EH (cell line): ENCODE measurements at places on chromosomes 5 and 9.

- DNase-seq, result peak; percentile 67
These were observed at the start of gene SLC22A5 for GRCh38 chr5:132369474-132370180. TSS of gene SLC22A5 (plus strand) at chr5:132369710. CDS start at chr5:132369973, 263 bp downstream.

DNA sequence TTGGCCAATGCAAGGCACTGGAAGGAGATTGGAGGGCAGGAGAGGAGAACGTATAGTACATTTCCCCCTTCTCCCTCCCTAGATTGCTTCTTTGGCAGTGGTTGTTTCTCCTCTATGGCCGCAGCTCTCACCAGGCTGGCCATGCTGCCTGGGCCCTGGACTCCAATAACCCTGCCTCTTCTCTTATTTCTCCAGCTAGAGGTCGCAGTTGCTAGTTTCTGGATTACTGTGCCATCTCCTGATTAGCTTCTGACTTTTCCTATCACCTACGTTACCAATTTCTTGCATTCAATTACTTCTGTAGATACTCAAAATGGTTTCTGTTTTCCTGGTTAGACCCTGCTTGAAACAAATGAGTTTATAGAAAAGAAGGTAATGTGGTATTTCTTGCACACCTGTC, 2.4 kb upstream of the MACIR start:
- peak; percentile 15 for DNase-seq

GRCh38 chr9:80147866-80148265, 576.1 kb downstream of the TLE4 start:
- no peak for DNase-seq

DNA sequence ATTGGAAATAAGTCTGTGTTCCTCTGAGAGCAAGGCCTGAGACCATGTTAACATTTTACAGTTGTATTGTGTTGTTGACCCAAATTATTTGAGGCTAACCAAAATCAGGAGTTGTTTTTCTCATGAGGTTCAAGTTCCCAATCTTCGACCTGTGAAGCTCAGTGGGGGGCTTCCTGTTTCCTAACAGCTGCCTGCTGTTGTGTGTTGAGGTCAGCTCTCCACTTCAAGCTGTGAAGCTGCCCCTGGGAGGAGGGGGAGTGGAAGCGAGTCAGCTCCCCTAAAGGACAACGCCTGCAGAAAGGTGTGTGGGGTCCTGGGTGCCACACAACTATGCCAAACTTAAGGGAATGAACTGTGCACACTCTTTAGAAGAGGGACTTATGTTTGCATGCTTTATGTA, 295.5 kb downstream of the IRX1 start:
- no peak for DNase-seq

DNA sequence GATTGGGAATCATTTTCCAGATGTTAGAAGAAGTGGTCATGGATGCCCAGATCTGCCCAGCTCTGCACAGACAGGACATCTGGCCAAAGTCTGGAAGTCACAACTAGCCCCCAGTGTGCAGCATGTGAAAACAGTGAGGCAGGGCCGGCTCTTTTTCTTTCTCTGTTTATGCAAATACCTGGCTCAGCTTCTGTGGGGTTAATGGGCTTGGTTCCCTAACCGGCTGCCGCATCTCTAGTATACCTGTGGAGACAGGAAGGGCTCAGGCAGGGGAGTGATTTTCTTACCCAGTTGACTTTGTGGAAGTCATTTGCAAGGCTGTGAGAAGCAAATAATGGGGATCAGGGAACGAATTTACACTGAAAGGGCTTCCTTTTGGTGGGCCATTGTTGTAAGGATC, 254.8 kb upstream of the PANK3 start:
- DNase-seq, result no peak

DNA sequence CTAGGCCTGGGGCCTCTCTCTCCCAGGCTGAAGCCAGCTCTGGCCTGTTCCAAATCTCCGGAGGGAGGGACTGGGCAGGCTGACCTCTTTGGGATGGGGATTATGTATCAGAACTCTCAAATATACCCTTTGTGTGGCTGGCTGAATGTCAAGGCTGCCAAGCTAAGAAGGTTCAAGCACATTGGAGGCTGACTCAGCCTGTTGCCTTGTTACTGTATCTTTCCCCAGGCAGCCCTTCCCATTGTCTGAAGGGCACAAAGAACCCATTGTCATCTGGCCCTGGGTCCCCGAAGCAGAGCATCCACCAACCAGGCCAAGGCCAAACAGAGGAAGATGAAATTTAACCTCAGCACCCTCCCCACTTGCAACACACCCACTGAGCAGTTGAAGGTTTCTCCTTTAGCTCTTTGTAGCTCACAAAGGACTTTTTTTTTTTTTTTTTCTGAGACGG, 7.3 kb upstream of the SPARC start:
- peak; percentile 9 for DNase-seq

DNA sequence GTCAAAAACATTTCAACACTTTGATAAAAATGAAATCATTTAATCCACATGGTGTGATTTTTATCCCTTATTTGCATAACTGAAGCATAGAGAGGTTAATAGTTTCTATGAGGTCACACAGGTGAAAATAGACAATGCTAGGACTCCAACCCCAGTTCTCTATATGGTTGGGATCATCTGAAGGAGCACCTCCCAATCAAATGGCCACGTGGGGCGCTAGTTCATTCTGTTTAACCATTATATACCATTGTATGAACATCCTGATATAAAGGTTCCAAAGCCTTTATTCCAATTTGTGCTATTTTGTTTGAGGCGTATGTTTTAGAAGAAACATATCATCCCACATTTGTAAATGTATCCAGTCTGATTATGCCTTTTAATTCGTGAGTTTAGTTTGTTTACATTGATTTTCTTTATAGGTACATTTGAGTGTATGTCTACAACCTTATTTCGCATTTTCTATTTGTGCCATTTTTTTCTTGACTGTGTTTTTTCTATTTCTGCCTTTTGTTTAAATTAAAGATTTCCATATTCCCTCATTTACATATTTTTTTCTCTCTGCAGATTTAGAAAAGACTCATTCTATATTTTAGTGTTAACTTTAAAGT, 1092.0 kb downstream of the MAT2B start:
- DNase-seq, result no peak

- DNase-seq, result peak; percentile 79
These were observed 184.1 kb upstream of the ADRA1B start for GRCh38 chr5:159732220-159732619.

DNA sequence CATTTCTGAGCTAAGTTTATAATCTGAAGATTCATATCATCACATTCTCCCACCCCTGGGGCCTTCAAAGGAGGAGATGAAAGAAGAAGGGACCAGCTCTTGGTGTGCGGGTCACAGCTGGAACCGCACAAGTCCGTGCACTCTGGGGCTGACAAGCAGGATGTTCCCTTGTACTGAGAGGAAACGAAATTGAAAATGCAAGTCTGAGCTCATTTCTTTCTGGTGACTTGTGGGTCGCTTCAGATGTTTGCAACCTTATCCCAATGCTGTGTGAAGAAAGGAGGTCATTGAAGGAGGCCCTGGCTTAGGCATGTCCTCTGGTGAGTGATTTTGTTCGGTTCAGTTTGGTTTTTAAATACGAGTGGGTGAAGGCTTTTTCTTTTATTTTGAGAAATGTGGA, 59.6 kb downstream of the C9orf152 start:
- DNase-seq, result no peak

- no peak for DNase-seq
These were observed 3.8 kb downstream of the TCOF1 start for GRCh38 chr5:150361301-150361700.

GRCh38 chr5:9099689-9100088, 446.2 kb downstream of the SEMA5A start:
- no peak for DNase-seq

GRCh38 chr9:35914301-35914807, 5.1 kb downstream of the SPAAR start:
- DNase-seq, result peak; percentile 66

- no peak for DNase-seq
These were observed 174.7 kb upstream of the PRDM9 start for GRCh38 chr5:23332650-23333251.

GRCh38 chr9:101727612-101728524, 10.6 kb downstream of the GRIN3A start:
- DNase-seq, result peak; percentile 22

DNA sequence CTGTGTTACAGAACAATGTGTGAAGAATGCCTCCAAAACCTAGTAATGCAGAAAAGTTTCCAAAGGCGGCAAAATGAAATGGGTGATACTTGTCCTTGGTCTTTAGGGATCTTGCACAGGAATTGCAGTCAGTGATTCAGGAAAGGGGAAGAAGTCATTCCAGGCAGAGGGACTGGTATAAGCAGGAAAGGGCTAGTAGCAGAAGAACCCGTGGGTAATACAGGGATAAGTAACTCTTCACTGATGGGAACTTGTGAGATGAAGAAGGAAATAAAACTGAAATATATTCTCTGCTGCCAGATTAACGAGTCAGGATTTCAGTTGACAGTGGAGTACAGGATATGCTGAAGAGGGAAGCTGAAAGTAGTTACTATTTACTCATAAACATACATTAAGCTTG, 1.2 kb downstream of the SRFBP1 start:
- no peak for DNase-seq

- DNase-seq, result peak; percentile 53
These were observed 576 bp downstream of the KIAA1958 start for GRCh38 chr9:112487008-112487798.

- DNase-seq, result no peak
These were observed 49.0 kb upstream of the FCHO2 start for GRCh38 chr5:72906806-72907205.

- DNase-seq, result no peak
These were observed 31.5 kb downstream of the MLANA start for GRCh38 chr9:5922192-5922591.

DNA sequence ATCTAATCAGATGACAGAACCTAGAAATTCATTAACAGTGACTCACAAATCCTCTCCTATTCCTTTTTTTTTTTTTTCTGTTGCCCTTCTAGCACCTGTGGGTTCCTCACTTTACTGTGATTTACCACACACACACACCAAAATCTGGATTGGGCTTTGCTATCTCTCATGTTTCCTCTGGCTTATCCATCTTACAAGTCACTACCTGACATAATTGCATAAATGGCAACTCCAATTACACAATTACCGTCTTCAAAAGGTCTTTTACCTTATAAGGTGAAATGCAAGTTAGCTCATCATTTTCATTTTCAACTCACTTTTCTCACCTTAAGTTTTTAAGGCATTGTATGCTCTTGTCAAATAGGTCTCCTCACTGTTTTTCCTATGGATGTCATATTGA, 426.3 kb upstream of the MEF2C start:
- no peak for DNase-seq

GRCh38 chr9:124272979-124273378, 15.2 kb downstream of the NEK6 start:
- DNase-seq, result no peak

- DNase-seq, result peak; percentile 47
These were observed 33.7 kb downstream of the CAMK2A start for GRCh38 chr5:150255659-150256409.

DNA sequence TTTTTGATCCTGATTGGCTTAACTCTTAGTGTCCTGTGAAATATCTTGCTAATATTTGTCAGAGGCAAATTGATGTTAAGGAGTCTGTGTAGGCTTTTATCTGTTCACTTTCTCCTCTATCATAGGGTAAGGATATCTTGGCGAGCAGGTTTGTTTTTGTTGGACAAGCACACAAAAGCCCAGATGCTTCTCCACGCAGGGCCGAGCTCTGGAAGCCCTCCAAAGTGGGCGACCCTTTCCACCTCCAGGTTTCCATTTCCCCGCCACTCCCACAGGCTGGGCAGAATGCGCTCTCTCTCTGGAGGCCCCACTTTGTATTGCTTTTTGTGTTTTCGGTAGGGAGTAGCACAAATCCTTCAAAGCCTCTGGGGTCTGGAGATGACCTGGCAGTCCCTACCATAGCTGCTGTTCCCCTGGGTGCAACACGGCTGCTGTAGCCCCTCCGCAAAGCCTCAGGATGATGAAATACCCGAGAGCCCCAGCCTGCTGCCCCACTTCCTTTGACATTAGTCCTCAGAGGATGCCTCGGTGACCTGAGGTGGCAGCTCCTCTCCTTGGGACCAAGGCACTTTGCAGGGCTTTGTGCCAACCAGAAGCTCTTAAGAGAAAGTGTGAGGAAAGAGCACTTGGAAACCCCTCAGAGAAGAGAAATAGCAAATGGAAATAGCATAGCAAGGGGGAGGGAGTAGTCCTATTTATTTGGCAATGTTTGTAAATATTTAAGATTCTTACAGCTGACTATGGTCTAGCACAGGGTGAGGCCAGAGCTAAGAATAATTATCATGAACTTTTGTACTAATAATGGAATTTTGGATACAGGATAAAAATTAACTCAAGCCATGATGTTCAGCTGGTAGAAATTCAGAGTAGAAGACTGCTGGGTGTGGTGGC, 122.8 kb downstream of the ARHGEF28 start:
- peak; percentile 39 for DNase-seq

- DNase-seq, result no peak
These were observed 180.1 kb downstream of the CACNA1B start for GRCh38 chr9:138057726-138058125.

- DNase-seq, result no peak
These were observed 83.9 kb upstream of the NIPBL start for GRCh38 chr5:36792560-36793180.

- no peak for DNase-seq
These were observed 46.9 kb downstream of the HTR4 start for GRCh38 chr5:148607406-148607805.

DNA sequence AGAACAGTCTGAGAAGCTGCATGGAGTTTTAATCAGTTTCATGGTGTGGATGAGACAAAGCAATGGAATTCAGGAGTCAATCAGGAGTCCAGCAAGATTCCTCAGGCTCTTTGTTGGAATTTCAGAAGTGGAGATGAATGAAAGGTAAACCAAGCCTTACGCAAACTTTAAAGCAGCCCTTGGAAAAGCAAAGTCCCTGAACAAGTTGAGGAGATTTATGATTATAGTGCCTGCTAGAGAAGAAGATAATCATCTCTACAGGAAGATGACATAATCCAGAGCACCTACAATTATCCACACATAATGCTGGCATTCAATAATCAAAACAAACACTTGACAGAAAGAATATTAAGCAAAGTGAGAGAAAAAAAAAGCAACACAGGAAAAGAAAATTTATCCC, 1380.1 kb upstream of the NUDT12 start:
- no peak for DNase-seq

DNA sequence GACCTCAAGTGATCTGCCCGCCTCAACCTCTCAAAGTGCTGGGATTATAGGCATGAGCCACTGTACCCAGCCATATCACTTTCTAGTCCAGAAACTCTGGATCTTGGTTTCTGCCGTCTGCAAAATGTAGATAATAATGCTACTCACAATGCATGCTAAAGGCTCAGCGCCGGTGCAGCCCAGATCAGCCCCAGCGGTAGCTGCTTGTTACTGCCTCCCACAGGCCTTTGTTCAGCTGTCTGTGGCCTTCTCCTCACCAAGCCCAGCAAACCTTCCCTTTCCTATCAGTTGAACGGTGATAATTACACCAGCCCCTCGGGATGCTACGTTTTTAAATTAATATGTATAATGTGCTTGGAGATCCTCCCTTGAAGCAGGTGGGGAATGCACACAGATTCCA, 26.2 kb upstream of the MSX2 start:
- DNase-seq, result no peak
